ENCODE measurements at places on chromosomes 3 and 15.
A peak's percentile ranks its signal among the peaks of the same experiment; 100 is the strongest.

DNA sequence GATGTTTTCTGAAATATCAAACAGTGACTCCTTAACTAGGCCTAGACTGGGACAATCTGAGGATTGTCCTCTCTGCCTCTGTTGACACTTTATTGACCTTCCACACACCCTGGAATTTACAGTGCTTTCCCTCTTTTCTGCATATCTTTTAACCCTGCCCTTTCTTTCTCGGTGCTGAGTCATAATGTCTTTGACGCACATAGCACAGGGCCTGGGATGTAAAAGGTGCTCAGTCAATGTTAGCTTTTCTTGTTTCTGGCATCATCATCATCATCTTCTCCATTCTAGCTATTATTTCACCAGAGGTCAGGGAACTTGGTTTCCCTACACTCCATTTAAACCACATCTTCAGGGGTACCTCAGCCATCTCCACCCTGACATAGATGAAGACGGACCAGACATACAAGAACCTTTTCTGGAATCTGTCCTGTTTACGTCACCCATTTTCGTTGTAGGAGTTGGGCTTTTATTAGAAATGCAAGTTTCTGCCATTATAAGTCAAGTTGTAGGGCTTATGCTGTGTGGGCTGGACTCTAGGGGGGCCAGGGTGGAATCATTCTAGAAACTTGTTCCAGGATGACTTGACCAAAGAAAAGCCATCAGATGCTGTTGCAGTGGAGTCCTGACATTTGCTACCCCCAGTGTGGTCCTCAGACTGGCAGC is 46.6 kb downstream of the ZBTB38 start:
- DNase-seq: no peak

DNA sequence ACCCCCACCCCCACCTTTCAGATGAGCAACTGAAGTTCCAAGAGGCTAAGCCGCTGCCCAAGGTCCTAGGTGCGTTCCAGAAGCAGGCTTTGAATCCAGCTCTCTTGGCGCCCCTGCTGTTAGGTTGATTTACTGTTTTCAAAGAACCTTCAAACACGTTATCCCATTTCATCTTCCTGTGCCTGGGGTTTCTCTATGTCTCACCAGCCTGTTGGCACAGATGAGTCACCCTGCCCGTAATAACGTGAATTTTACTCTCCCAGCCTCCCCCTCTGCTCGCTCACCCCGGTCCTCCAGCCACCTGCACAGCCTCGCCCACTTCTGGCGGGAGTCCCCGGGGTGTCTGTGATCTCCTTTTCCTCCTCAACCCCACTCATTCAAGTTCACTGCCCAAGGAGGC is 13.0 kb upstream of the TSEN2 start:
- DNase-seq: no peak

- DNase-seq: no peak
Measured at GRCh38 chr15:46938169-46938568, 779.1 kb upstream of the SEMA6D start.

DNA sequence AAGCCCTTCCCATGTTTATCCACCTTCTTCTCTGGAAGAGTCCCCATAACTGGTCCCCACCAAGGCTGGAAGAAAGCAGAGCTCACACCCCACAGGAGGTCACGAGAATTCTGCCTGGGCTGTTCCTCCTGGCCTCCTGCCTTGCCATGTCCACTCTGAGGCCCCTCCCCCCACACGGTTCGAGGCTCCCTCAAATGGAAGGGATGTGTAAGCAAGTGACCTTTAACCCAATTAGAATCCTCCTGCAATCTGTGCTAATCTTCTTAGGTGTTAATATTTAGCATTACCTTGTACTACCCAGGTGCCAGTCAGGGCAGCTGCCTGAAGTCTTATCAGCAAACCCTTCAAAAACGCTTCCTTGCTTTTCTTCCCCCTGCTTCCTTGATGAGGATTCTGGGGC is 32.4 kb upstream of the DYNC1LI1 start:
- no peak for DNase-seq

GRCh38 chr3:174125267-174125824 is 727.8 kb downstream of the NLGN1 start:
- DNase-seq: peak; percentile 19

- DNase-seq: no peak
Measured at GRCh38 chr15:100393008-100393407, 51.2 kb upstream of the ADAMTS17 start.

DNA sequence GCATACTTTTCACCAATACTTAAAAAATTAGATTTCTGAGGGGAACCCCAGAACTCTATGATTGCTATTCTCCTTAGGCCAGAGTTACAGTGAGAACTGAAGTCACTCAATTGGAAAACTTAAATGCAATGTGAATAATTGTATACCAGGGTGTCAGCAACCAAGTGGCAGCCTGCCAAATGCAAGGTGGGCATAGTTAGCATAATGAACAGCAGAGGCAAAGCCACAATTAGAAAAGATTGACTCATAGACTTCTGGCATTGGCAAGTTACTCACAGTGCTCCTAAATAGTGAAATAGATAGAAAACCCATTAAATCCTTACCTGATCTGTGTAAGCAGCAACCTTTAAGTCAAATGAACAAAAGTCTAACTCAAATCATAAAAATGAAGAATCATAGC is 94.9 kb downstream of the BCHE start:
- DNase-seq: no peak

DNA sequence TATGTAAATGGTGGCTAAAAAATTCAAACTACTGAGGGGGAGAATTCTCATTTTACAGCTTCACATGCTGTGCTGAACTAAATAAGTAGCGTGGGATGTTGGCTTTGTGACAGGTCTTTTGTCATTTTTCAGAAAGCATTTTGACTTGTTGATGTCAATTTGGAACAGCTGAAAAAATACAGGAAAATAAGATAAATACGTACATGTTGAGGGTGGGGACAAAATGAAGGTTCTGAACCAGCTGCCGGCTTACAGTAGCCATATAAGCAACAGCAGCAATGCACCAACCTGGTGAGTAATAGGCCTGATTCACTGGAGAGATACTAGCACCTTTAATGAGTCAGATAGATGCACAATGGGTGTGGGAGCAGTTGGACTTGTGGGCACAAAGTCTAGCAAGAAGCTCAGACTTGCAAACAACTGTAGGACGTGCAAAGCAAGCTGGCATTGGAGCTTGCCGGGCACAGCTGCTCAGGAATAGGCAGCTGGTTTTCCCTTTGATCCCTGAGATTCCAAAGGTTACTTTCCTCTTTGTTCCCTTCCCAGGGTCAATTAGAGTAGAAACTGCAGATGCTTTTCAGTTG is 12.9 kb downstream of the B3GNT5 start:
- no peak for DNase-seq

GRCh38 chr3:125006291-125006731 is 49.5 kb downstream of the HEG1 start:
- DNase-seq: no peak

DNA sequence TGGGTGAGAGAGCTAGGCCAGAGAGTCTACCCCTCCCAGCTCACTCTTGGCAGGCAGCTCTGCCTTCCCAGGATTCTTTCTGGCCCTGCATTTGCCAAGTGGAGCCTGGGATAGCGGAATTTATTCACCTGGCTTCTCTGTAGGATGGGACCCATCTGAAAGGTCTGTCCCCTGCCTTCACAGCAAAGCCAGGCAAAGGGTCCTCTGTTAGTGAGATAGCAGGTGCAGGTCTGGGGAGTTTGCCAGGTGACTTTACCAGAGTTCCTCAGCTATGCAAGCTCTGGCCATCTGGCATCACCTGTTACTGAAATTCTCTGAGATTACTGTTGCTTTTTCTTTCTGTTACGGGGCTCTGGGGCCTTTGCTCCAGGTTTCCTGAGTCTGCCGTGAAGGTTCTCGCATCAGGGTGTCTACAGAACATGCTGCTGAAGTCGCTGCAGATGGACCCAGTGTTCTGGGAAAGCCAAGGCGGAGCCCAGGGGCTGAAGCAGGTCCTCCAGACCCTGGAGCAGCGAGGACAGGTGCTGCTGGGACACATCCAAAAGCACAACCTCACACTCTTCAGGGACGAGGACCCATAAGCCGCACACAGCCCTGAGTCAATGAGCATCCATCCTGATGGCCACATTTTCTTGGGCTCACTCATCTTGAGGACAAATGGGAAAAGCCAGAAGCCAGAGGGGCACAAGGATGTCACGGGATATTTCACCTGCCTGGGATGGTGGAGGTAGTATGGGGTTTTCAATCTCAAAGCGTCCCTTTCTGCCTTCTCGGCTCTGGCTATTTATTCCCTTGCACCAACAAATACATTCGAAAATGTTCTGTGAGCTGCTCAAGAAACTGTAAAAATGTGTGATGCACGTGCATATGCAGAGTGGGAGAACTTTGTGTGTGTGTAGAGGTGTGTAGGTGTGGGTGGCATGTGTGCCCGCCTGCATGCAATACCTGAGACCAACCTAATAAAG is 49.8 kb downstream of the POMGNT2 start:
- DNase-seq: no peak

GRCh38 chr3:50478671-50479260 is 24.7 kb downstream of the CACNA2D2 start:
- no peak for DNase-seq

- DNase-seq: no peak
Measured at GRCh38 chr3:64908251-64908685, 220.5 kb upstream of the ADAMTS9 start.

DNA sequence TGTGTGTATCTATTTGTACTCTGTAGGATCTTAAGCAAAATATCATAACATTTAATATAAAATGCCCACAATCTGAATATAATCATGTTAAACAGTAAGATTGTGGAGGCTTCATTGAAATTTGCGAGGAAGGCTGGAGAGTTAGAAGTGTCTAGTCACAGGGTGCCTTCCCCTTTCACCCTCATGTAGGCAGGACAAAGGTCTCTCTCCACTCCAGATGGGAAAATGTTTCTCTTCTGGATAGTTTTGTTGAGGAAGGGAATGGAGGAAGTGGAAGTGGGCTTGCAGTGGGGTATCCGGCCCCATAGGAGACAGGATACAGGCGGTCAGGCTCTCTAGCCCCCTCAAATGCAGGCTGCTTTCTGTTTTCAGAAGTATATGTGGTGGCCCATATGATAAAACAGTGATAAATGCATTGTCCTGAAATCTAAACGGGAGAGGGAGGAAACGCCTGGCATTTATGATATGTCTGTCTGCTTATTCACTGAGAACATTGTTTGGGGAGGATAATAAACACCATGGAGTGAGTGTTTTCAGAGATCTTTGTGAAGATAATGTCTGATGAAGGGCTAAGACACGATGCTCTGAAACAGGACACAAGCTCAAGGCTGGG is 13.3 kb upstream of the MYZAP start:
- no peak for DNase-seq

GRCh38 chr3:190516416-190516815 is 2.5 kb downstream of the IL1RAP start:
- DNase-seq: no peak

GRCh38 chr3:14224895-14225294 is 46.3 kb downstream of the LSM3 start:
- no peak for DNase-seq

DNA sequence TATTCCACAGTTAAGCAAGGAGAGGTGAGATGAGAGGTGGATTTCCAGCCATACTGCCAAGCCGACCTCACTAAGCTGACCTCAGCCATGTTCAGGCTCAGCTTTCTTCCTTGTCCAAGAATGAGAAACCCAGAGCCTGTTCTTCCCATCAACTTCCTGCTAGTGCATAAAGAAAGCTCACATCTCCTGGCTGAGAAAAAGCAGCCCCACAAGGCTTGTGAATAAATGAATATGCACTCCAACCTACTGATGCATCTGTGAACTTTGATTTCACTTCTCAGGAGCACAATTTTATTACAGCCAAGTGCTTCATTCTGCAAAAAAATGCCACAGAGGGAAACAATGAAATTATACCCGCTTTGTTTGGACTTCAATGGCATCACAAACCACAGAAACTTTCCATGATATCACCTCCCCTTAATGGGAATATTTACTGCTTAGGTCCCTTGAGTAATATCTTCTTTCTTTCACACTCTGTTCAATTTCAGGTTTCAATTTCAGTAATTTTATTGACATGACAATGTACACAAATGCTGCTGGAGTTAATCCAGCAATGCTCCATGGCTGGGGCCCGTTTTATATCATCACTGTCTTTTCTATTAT is 437.0 kb upstream of the PPP2R3A start:
- DNase-seq: peak; percentile 7

- DNase-seq: no peak
Measured at GRCh38 chr15:100688549-100689120, 86.2 kb downstream of the ASB7 start.

GRCh38 chr3:17355591-17355990 is 386.8 kb downstream of the TBC1D5 start:
- DNase-seq: no peak

DNA sequence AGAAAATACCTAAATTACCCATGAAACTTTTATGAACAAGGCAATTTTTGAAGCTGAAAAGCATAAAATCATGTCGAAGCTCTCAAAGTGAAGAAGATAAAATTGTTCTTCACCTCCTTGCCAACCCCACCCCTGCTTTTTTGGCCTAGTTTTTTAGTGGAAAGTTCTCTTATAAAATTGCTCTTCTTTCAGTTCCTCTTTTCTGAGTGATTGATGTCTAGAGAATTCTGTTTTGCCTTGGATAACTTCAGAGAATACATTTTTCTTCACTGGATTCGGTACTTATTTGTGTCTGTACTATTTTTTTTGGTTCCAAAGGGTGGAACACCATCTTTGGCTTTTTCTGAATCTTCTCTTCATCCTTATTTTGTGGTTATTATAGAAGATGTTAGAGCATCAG is 25.0 kb upstream of the PYDC2 start:
- DNase-seq: no peak

DNA sequence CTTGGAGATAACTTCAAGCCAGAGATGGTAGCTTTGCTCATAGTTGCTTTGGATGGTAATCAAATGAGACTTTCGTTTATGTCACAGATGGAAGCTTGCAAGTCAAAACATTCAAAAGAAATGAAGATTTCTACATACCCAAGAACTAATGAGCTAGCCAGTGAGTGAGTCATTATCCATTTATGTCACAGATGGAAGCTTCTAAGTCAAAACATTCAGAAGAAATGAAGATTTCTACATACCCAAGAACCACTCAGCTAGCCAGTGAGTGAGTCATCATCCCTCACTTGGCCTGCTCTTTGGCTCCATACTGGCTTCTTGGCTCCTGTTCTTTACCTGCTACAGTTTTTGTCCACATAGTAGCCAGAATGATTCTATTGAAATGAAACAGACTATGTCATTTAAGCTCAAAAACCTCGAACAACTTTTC is 559.8 kb upstream of the CBLB start:
- DNase-seq: no peak

DNA sequence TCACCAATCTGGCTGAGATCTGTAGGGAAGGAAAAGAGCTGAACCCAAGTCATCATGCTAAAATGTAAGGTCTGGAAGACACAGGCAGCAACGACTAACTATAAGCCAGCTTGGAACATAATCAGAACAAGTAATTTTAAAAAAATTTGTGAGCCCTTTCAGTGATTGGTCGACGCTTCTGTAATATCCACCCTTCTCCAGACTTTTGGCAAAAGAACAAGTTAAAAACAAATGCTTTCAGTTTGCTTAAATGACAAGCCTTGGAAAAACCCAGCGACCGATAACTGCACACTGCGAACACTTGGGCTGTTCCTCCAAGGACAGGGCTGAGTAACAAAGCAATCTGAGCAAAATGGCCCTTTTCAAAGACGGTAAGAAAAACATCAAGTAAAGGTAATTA is 49.6 kb downstream of the PCSK6 start:
- no peak for DNase-seq

GRCh38 chr15:67736810-67737209 is 88.5 kb upstream of the SKOR1 start:
- DNase-seq: no peak

- DNase-seq: no peak
Measured at GRCh38 chr3:31955581-31955980, 25.5 kb downstream of the OSBPL10 start.

- DNase-seq: no peak
Measured at GRCh38 chr3:125367403-125368230, 7.5 kb downstream of the ZNF148 start.
